ENCODE measurements at places on chromosomes 12 and 14.
A peak's percentile ranks its signal among the peaks of the same experiment; 100 is the strongest.

DNA sequence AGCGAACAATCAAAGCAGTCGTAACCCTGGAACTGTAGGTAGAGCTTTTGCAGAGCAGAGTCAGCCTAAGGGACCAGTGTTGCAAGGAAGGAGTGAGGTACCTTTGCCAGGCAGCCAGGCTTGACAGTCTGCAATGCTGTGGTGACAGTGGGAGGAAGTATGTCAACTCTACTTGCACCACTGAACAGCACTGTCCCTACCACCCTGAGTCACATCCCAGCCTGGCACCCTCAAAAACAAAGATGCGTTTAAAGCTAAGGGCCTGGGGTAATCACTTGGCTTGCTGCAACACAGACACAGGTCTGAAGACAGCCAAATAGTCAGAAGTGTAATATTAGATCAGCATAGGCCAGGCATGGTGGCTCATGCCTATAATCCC is 141.9 kb downstream of the DPF3 start:
- no peak for DNase-seq

GRCh38 chr12:123278101-123278627 is 6.5 kb upstream of the CDK2AP1 start:
- DNase-seq = no peak

DNA sequence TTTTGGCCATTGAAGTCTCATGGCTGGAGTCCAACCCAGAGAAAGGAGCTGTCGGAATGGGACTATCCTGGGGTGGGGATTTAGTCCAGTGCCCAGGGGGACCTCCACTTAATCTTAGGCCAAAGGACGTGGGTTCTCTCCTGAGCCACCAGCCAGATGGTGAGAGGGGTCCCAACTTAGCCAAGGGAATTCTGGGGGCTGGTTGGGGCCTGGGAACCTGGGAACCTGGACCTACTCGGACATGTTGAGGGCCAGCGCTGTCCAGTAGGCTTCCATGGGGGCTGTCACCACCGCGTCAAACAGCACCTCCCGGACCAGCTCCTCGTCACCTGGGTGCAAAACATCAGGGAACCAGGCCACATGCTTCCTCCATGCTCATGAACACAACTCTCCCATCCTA is 33.4 kb downstream of the LRTM2 start:
- no peak for DNase-seq

GRCh38 chr12:124316257-124316900 is 21.5 kb downstream of the RFLNA start:
- DNase-seq = no peak

DNA sequence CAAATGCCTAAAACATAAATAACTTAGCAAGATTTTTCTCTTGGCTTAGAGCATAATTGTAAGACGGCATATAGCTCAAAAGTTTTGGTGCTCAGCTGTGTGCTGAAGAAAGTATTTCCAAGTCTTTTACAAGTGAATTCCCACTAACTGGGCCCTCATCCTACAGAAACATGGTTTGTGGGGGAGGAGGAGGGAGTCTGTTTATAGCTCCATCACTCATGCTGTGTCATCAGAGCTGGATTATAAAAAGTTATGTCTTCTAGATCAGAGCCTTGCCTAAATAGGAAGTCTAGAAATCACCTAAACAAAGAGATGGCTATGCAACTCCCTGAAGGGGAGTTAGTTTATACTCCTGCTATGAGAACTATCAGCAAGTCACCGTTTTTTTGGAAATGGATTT is 65.9 kb upstream of the OTOGL start:
- peak; percentile 40 for DNase-seq

DNA sequence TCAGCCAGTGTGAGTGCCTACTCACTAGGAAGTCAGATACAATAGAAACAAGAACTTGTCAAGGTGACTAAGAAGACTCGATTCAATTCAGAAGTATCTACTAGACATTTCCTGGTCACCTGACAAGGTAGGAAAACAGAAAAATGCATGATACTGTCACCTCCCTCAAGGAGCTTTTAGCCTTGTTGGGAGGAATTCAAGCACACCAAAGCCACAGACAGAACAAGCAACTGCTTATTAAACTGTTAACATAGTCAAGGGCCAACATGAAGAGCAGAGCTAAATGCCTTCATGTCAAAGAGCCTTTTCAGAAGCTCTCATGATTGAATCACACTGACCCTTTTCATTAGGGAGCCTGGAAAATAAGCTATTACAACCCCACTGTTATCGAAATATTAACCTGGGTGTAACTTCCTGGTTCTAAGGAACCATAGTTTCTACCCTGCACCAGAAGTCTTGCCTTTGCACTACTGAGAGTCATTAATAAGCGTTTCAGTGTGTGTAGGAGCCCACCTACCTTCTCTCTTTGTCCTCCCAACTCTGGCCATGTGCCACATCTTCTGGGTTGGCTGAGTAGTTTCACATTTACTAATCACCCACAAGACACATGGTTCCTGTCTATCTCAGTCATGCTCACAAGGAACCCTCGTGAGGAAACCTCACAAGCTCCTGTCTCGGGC is 31.0 kb upstream of the LGALS3 start:
- DNase-seq = no peak

All from AG20443 (cell line).